ENCODE measurements at places on chromosomes 2 and 18. TPM values are rescaled to one million over a fixed set of nuclear protein-coding genes. Genes with fewer than 3 reads are reported as not detected.

GRCh38 chr2:238428866-238429265 lies 2.1 kb downstream of the ASB1 start:
- no peak for DNase-seq

DNA sequence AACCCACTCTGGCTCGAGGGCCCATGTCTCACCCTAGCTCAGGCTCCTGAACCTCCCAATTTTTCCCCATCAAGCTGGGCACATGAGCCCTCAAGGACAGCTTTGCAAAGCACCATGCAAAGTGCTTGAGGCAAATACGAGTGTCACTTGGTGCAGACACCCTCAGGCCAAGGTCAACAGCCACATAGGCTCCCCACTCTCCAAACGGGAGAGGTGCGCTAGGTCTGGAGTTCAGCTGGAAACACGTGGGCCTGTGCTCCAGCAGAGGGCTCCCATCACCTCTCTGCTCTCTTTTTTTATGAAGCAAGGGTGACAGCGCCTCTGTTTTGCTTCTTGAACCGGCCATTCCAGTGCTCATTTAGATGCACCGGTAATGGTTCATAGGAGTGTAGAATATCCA lies 11.9 kb upstream of the ARHGAP25 start:
- DNase-seq = no peak

DNA sequence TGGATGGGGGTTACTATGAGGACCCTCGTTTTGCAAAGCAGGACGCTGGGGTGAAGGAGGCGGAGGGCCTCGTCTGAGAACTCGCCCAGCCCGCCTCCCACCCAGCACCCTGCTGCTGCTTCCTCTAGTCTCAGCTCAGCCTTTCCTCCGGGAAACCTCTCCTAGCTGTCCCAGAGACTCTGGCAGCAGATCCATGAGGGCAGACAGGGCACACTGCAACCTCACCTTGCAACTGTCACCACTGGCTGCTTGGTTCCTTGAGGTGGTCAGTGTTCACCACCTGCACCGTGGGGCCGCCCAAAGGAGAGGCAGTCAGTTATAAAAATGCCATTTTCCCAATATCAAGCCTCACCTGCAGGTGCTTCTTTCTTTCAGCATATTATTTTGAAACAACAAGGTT lies 45.6 kb downstream of the PARD6G start:
- no peak for DNase-seq

DNA sequence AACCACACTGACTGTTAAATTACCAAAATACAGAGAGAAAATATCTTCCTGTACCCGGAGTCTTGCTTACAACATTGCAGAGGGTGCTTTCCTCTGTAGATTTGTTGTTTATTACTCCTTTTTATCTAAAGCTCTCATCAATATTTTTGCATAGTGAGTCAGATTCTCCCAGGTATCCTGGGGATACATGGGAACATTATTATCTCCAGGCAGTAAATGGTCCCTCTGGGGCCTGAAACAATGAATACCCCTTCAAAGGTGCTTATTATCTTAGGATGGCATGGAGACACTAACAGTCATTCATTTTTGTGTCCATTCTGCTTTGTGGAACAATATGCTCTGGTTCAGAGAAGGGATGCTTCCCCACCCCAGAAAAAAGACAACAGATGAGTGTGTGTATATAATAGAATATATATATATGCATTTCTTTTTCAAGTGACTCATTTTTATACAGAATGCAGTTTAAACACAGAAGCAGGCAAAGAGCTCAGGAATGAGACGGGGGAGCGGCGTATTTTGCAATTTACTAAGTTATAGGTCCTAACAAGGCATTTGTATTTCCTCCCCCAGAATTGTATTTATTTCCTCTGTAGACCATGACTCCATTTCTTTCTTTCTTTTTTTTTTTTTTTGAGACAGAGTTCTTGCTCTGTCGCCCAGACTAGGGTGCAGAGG lies 424.8 kb upstream of the ZEB2 start:
- DNase-seq = no peak

Gene CYP1B1
- 16.7 TPM for total RNA-seq

Gene CIDEA
- 0.48 TPM for total RNA-seq

Gene TCF4
- 464 TPM for total RNA-seq

All from urinary bladder (tissue), 4 donors.